Fibroblast of mammary gland (primary cell): ENCODE measurements at places on chromosomes 2 and 18.
A peak's percentile ranks its signal among the peaks of the same experiment; 100 is the strongest.

DNA sequence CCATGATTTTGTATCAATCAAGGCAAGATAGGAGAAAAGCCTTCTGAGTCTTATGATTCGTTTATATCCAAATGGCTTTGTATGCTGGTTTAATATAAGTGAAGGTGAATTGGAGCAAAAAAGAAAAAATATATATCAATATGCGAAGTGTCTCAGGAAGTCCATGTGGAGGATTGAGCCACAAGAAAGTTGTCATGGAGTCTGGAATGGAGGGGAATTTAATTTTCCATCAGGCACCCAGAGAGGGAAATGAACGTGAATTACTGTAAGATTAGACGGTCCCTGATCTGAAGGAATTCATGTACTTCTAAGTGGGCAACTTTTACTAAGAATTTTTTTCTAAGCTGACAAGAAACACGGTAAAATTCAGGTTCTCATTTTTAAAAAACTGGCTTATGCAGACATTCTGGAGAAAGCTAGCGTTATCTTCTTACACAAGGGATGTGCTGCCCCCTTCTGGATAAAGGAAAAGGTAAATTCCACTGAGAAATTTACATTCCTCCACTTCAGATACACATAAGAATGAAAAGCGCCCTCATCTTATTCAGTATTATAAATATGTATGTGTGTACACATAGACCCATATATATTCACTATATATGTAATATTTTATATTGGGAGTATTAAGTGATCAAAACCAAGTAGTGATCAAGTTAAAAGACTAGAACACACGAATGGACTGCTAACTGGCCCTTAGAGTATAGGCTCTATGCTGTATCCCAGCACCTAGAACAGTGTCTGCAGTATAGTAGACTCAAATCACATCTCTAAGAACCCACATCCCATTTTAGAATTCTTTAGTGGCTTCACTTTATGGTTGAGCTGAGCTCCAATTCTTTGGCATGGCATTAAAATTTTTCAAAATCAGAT lies 289.0 kb upstream of the TFPI start:
- DNase-seq: peak; percentile 76

DNA sequence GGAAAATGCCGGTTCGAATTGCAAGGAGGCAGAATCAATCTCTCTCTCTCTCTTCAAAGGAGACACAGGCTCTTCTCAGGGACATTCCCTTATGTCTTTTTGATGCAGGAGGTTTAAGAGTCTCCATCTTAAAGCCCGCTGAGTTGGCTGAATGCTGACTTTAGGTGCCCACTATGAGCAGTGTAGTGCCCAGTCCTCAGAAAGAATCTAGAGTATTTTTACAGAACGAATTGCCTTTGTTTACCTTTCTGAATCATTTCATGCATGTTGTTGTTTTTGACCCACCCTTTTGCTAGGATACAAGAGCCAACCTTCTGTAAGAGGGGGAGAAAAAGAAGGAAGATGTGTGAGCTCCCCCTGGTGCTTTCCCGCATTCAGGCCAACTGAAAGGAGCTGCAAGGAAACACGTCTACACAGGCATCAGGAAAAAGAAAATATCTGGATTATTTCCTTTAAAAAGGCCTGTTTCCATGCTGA lies 193.5 kb upstream of the TCF4 start:
- DNase-seq: peak; percentile 79

DNA sequence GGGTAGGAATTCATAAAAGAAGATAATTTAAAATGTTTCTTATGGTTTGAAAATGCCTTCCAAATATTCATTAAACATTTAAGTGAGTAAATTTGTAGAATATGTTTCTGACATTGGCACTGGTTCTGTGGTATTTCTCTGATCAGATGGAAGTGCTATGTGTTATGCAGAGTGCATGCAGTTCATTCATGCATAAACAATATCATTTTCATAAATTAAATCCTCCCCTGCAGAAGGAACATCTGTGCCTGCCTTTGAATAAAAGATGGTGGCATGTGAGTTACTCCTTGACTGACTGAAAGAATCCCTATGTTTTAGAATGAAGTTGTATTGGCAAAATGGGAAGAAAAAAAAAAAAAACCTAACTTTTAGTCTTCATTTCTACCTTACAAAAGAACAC lies 5.9 kb downstream of the NEUROD1 start:
- DNase-seq: no peak

- DNase-seq: no peak
Measured at GRCh38 chr2:174888646-174889271, 116.4 kb downstream of the CHN1 start.

- DNase-seq: no peak
Measured at GRCh38 chr2:113162173-113162572, 11.6 kb upstream of the PSD4 start.

DNA sequence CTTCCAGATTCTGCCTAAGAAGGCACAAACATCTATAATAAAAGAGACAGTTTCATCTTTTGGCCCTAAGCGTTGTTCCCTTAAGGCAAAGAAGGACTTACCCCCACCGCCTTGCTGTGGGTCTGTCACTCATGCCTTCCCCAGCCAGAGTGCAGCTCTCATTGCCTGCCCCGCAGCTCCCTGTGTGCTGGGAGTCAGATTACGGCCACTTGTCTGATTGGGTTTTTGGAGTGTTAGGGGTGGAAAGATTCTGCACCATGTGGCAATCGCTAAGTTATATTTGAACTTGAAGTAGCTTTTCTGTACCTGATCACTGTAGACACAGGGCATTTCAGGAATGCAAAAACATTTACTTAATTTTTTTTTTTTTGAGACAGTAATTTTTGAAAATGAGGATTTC lies at the start of gene AQP4:
TSS of gene AQP4 (minus strand) at position 151 of the 400 bp plus-strand sequence. CDS start at position 133, 18 bp downstream.
- no peak for DNase-seq

- DNase-seq: peak; percentile 46
Measured at GRCh38 chr2:71510196-71510807, 56.9 kb downstream of the DYSF start.

- peak; percentile 47 for DNase-seq
Measured at GRCh38 chr18:3332376-3332775, 70.4 kb downstream of the MYL12B start.

DNA sequence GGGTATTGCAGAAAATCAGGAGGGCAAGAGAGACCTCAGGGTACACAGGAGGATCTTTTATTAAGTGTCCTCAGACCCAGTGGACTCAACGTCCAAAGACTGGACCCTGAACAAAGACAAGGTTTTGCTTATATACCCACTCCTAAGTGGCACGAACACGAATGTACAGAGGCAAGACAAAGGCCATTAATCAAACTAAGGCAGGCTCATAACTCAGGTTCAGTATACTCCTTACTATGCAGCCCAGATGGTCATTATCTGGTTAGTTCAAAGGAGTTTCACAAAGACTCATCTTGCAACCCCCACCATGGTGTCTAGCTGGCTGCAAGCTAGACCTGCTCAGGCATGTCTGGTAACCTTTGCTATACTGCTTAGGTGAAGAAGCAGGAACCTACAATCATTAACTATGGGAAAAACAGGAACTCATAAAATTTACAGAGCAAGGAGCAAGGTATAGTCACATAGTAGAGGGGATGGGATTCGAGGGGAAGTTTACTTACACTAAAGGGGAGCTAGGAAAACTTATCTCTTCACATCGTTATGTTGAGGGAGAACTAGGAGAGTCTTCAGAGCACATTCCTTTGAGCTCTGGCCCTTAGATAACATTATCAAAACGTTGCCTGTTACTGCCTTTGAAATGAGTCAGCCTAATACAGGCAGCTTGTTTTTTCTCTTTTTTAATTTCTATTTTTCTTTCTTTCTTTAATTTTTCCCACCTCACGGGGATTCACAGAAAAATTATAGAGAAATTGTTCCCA lies 33.9 kb downstream of the SLC4A3 start:
- peak; percentile 13 for DNase-seq
